ENCODE measurements at places on chromosomes 1 and 21. TPM values are rescaled to one million over a fixed set of nuclear protein-coding genes. Genes with fewer than 3 reads are reported as not detected.

- DNase-seq = no peak
Observed at GRCh38 chr1:174366946-174367345, 80.8 kb upstream of the GPR52 start.

DNA sequence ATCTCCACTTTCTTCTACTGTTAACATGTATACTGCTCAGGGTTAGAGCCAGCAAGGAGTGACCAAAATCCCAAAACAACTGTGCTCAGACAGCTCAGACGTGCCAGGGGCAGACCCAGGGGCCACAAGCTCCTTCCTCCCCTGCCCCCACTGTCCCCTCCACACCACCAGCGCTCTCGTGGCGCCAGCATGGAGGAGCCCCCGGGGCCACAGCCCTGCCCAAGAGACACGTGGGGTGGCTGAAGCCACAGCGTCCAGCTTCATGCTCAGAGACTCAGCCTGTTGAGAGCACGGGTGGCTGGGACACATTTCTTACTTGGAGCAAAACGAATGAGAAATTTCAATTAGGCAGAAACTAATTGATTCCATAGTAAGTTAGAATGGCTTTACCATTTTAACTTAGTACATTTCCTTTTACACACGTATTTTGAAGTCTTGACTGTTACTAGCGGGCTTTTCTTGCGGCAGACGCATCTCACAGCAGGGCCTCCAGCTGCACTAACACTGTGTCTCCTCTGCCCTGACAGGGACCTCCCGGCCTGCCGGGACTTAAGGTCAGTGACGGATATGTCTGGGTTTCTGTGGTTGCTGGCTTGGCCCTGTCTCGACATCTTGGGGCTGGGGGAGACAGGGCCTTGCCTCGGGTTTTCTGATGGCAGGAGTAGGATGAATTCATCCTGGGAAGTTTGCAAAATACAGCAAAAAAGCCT, 54.2 kb downstream of the SLC19A1 start:
- no peak for DNase-seq

- DNase-seq = no peak
Observed at GRCh38 chr1:97160818-97161217, 439.2 kb downstream of the PTBP2 start.

GRCh38 chr1:210448297-210448892, 119.7 kb downstream of the HHAT start:
- no peak for DNase-seq

DNA sequence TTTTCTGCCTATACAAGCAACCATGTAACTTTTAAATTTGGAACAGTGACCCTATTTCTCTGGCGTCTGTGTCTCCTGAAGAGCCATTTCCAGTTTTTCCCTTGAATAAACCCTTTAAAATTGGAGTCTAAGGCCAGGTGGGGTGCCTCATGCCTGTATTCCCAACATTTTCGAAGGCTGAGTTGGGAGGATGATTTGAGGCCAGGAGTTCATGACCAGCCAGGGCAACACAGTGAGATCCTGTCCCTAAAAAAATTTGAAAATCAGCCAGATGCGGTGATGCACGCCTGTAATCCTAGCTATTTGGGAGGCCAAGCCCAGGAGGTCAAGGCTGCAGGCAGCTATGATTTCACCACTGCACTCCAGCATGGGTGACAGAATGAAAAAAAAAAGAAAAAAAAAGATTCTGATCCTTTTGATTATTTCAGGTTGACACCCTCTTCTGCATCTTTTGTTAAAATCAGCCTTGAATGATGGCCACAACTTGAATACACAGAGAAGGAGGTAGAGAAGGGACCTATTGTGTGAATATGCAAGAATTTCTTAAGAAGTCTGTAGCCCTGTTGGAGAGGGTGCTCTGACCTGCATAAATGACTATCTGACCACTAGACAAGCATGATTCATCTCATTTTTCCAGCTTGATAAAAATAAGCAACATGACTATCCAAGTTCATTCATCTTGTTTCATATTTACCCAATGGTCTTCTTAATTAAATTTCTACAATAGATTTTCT, 40.2 kb upstream of the PARP1 start:
- no peak for DNase-seq

DNA sequence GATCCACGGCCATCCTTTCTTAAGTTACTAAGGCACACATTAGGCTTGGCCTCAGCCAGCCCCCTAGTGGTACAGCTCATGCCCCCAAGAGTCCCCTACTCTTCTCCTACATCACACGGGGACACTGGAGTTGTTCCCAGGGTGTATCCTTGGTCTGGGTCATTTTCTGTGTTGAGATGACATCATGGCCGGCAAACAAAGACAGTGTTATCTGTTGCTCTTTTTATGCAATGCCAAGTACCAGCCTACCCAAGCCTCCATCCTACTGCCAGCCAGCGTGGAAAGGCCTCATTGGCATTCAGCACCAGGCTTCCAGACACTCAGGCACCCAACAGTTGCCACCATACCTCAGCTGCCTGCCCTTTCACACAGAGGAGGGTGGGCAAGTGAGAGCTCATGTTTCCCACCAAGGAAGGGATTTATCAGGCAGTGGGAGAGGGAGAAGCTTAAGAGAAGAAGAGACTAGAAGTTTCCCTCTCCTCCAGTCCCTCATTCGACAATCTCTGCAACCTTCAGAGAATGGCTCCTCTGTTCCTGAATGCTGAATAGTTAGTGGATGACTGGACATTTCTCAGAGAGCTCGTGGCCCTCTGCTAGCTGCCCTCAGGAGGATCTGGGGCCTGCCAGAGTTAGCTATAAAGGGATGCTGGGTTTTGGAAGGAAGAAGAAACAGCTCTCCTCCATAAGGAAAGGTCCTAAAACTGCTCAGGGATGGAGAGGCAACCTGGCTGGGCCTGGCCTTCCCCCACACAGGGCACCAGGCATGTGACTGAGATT, 17.7 kb downstream of the CBR1 start:
- no peak for DNase-seq

- no peak for DNase-seq
Observed at GRCh38 chr1:97832481-97832880, 88.4 kb downstream of the DPYD start.

- no peak for DNase-seq
Observed at GRCh38 chr1:227068883-227069282, 128.8 kb downstream of the COQ8A start.

- no peak for DNase-seq
Observed at GRCh38 chr1:40662864-40663263, 2.6 kb downstream of the RIMS3 start.

DNA sequence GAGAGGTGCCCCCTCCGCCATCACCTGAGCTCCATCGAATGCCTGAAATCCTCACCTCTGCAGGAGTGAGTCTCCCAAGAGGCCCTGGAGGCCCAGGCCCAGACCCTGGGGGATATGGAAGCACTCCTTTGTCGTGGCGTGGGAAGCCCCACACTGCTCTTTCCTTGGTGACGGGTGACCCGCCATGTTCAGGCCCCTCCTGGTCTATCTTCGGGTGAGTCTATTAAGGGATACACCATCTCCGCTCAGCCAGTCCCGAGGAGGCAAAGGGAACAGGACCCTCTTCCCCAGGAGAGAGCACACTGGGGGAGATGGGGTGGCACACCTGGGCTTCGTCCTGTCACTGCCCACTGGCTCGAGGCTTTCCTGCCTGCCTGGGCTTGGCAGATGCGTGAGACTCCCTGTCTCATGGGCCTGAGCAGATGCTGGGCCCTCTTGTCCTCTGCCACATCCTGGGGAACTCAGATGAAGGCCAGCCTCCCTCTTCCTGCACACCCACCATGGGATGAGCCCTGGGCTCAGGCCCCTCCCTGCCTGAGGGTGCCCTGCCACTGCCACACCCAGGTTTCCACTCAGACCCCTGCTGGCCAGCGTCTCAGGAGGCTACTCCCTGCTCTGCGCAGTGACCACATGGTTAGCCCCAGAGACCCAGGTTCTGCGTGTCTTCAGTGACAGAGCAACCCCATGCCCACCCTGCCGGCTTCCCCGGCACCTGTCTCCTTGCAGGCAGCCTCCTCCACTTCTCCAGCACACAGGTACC, 3.8 kb upstream of the NPHP4 start:
- DNase-seq = no peak

DNA sequence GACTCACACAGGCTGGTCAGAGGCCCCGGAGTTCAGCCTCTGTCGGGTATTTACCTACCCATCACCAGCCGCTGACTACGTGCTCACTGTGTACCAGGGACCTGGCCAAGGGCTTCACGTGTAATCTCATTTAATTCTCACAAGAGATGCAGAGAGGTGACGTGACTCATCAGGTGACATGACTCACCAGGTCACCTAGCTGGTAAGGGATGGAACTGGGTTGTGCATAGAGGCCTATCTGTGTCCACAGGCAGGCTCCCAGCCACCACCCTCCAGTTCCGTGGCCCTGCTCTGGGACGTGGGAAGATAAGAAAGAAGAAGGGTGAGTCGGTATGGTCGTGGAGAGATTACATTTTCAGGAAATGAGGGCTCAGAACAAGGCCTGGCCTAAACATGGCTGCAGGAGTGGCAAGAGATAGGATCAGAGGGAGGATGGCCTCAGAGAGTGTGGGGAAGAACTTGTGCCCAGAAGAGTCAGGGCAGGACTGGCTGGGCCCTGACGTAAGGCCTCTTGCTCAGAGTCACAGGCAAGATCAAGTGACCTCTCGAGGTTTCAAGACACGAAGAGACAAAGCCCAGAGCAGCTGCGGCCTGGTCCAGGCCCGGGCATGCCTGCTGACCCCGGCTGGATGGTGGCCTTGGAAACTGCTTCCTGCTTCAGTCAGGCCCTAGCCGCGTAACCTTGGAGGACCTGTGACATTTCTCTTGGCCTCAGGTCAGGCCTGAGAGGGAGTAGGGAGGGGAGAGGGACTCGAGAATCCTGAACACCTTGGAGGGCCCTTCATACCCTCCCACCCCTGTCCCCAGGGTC, 52.7 kb upstream of the WASF2 start:
- no peak for DNase-seq

DNA sequence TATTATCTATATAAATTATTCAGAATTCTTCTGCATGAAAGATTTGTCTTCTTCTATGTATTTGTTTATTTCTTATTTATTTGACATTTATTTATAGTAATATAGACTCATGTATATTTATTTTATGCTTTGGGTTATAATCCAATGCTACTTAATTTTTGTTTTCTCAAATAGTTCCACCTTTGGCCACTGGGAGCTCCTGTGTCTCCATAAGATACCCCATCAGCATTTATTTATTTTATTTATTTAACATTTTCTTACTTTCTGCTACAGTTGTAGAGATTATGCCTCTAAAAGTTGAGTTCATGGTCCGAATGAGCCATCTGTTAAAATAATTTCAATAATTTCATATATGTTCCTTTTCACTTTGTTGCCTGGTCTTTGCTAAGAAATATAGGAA, 289.4 kb downstream of the ADGRL2 start:
- no peak for DNase-seq

S100A1 gene
- not detected for total RNA-seq

OPRD1 gene
- not detected for total RNA-seq

GPR61 gene
- total RNA-seq = not detected

CLDN17 gene
- not detected for total RNA-seq

FLG2 gene
- total RNA-seq = not detected
